CD8-positive, alpha-beta T cell (primary cell): ENCODE measurements at places on chromosomes 4 and X.

DNA sequence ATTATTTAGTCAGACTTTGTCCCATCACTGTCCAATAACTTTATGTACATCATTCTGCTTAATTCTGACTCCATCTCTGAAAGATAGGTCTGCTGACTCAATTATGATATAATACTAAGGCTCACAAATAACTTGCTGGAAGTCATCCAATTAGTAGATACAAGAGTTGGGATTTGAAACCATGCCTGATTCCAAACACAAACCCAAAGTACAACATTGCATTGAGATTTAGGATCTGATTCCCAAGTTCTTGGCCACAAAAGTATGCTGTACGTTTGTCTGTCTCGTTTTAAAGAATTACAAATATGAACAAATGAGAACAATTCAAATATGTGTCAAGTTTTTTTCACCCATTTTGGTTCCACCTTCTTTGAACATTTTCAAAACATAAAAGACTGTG, 108.8 kb downstream of the AMELX start:
- no peak for DNase-seq

DNA sequence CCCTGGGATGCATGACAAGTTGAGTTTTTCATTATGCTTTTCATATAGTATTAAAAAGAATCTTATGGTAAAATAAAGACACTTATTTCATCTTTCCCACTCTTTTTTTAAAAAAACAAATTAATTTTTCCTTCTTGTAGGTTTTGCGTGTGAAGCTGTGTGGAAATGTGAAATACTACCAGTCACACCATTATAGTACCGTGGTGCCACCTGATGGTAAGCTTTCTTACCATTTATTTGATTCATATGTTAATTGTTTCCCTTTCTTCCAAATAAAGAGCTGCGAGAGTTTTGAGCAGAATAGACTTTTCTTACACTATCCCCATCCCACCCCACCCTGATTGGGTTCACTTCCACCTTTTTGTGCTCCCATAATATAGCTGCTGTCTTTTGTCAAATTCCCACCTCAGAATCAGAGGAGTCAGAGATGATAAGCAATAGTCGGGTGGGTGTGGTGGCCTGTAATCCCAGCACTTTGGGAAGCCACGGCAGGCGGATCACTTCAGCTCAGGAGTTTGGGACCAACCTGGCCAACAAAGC, 44.3 kb downstream of the CASP6 start:
- no peak for DNase-seq

DNA sequence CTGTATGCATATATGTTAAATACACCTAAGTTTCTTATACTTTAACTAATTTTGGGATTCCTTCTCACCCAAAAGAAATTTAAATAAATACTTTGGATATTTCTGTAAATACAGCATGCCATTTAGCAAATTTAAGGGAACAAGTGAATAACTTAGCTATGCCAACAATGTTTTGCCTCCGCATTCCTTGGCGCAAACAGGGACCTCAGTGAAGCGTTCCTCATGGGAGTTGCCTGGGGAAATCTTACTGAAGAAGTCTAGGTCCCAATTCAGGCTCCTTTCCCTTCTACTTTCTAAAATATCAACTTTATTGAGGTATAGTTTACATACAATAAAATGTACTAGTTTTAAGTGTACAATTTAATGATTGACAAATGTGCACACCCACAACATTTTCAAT, 25.0 kb downstream of the COL4A5 start:
- no peak for DNase-seq

DNA sequence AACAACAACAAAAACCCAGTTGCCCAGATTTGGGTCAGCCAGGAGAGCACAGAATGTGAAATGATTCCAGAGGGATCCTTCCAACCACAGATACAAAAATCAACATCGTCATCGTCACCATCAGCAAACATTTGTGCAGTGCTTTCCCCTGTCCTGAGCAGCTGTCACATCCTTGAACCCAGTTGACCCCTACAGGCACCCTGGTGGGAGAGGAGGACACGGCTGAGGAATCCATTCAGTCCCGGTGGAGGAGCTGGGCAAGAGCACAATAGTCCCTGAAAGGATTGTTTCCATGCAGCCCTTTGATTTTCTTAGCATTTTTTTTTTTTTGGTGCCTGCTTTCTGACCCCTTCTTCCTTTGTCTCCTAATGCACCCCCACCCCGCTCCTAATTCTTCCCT, 37.1 kb upstream of the STX18 start:
- DNase-seq, result no peak

GRCh38 chrX:108438110-108438623, at the start of gene COL4A6:
Gene COL4A6, minus strand, starts transcription at chrX:108438422. Its CDS starts 226 bp downstream, at chrX:108438196.
- no peak for DNase-seq
